ENCODE measurements at places on chromosomes 7 and 10.

DNA sequence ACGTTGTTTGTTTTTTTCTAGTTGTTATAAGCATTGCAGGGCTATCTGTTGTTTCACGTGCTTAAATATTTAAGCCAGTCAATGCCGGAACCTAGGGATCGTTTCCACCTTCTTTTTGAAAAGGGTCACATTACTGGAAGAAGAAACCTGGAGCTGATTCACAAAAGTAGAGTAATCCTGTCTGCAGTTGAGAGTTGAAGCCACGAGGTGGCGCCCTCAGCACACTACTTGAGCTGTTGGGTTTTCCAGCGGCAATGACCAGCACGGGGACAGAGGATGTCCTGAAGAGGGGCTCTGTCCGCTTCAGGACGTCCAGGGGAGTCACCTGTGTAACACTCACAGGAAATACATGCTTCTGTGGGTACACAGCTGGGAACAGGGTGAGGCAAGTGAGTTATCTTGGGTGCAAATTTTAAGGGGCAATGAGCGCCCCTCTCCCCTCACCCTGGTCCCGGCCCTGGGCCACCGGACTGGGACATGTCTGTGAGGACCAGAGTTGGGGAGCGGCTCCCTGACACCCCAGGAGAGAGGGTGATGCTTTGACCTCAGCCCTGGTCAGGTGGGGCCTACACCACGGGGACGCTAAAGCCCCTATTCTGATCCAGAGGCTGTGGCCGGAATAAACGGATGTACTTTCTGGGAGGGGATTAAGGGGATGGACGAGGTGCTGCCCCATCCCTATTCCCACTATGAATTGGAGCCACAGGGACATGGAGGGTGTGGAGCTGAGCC, 26.3 kb upstream of the WDFY4 start:
- peak; percentile 12 for DNase-seq

DNA sequence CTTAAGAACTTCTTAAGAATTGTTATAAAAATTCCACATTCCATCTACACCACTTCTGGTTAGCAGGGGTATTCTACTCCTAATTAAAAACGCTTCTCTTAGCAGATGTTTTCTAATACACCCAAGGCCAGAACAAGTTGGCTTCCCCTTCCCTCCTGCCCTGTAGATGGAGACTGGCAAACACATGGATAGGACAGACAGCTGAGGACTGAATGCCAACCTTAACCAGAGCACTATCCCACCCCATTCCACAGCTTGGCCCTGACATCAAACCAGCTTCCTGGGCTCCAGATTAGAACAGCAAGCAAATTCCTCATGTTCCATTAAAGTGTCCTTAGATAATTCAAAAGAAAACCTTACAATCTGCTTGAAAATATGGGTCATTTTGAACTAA, 56.6 kb upstream of the IL6 start:
- DNase-seq = no peak

GRCh38 chr7:124590814-124591213, 174.8 kb downstream of the GPR37 start:
- DNase-seq = no peak

DNA sequence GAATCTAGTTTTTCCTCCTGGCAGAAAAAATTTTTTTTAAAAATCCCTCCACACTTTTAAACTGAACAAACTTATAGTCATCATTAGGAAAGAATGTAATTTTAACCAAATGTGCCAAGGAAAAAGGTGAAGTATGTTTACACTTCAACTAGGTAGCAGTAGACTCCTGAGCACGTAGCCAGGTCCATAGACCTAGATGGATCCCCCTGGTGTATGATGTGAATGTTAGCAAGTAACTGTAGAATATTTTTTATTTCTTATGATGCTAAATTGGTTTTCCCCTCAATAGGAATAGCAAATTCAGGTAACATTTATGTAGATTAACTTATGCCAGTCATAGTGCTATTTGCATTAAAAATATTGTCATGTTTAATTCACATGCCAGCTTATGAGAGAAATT, 19.6 kb downstream of the CABCOCO1 start:
- no peak for DNase-seq

DNA sequence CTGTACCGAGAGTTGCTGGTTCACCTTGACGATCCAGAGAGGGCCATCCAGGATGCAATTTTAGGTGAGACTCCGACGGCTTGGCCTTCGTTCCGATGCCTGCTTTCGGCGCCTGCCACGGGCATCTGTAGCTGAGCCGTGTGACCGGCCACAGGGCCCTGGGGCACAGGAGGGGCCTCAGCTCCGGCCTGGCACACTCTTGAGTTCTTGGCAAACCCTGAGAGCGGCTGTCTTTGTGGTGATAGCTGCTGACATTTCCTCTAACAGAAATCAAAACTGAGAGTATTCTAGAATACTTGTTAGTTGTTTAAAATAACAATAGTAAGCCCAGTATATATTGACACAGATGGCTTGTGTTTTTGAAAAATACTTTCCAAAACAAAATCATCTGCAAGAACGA, 52.2 kb upstream of the SUN1 start:
- DNase-seq = no peak

GRCh38 chr7:3318874-3319273, 17.8 kb downstream of the SDK1 start:
- no peak for DNase-seq

DNA sequence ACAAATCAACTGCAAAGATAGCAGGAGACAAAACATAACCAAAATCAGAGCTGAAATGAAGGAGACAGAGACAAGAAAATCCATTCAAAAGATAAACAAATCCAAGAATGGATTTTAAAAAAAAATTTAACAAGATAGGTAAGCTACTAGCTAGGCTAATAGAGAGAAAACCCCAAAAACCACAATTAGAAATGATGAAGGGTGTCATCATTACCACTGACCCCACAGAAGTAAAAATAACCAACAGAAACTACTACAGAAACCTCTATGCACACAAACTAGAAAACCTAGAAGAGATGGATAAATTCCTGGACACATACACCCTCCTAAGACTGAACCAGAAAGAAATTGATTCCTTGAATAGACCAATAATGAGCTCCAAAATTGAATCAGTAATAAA, 117.6 kb downstream of the DNAJC1 start:
- DNase-seq = no peak
